Activated naive CD8-positive, alpha-beta T cell treated with anti-CD3 and anti-CD28 coated beads, Interleukin-2, amount 10 ng/mL, durations not matched to agents 7 days and 5 days (primary cell): ENCODE measurements at places on chromosomes 3 and 15. TPM values are rescaled to one million over a fixed set of nuclear protein-coding genes. Genes with fewer than 3 reads are reported as not detected.

Gene INTS14
- total RNA-seq = 42.8 TPM

Gene C3orf22
- total RNA-seq = not detected

Gene SOX2
- not detected for total RNA-seq

Gene SUMF1
- total RNA-seq = 9.1 TPM

Gene TAGLN3
- not detected for total RNA-seq
